ENCODE measurements at places on chromosomes 11 and 22.

DNA sequence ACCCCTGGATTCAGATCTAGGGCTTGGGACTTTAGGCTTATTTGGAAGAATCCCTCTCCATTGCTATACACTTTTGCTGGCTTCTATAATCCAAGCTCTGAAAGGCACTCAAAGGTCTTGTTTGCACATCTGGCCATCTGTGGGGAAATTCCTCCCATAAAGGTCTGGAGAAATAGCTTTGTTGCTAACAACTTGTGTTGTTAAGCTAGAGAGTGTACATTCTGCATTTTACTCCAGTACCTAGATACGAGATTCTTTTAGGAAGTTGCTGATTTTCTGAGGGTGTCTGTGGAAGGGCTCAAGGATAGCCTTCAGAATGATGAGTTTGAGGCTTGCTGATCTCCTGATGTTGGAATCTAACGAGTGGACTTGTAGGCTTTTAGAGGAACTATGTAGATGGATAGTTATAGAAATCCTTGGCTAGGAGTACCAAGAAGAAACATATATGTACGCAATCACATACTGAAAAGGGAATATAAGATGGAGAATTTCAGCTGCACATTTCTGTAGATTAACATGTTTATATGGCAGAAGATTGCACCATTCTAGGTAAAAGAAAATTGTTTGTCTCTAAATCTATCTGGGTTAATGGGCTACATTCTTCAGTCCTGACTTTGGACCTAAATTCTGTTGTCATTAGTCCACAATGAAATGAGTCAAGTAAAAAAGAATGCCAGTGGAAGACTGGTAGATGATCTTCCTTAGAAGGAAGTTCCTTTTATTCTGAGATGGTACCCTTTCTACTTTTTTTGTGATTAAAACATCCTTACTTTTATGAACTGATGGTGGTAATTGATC is 51.0 kb downstream of the UBASH3B start:
- no peak for DNase-seq

DNA sequence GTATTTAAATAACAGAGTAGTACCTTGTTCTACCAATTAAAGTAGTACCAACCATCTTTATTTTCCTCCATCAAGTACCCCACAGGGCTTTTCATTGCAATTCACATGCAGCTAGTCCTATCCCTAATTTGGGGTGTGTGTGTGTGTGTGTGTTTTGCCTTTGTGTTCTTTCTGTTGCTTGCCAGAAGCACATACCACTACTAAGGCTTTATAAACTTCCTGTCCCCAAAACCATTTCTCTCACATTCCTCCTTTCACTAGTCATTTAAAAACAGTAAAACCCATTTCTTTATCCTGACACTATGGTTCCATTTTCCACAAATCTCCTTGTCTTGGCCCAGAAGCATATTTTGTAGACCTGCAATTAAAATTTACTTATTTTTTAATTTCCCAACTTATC is 54.6 kb downstream of the SLC36A4 start:
- DNase-seq: no peak

GRCh38 chr22:36227396-36227795 is 11.9 kb downstream of the APOL2 start:
- DNase-seq: no peak

DNA sequence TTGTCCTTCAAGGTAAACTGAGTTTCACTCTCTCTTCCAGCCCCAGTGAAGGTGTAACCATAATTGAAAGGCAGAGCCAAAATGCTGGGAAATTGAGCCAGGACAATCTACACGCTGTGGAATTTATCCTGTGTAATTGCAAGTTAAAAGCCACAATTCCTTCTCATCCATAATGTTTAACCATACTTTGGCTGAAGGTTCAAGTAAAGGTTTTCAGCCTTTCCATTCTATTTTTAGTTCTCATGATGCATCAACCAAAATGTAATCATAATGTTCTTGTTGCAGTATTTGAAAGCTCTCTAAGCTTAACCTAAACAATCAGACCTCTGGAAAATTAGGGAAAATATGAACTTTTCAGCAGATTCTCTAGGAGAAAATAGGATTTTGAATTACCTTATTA is 14.0 kb upstream of the ARHGAP42 start:
- DNase-seq: no peak

DNA sequence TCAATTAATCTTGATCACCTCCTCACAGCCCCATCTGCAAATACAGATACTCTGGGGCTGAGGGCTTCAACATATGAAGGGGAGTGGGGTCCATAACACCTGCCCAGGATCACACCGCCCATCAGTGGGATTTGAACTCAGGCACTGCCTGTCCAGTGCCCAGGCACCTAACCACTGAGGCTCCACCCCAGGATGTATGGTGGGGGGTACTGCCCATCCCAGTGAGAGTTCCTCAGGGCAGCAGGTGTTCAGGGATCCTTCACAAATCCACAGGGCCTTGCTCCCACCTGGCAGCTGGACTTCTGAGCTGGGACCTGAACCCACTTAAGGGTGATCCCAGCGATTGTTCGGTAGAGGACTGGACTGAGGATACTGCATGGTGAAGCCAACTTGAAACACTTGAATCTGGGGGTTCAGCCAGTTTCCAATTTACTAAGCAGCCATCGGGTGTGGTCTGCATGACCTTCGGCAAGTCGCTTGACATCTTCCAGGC is 33.3 kb downstream of the PRDM11 start:
- DNase-seq: no peak

DNA sequence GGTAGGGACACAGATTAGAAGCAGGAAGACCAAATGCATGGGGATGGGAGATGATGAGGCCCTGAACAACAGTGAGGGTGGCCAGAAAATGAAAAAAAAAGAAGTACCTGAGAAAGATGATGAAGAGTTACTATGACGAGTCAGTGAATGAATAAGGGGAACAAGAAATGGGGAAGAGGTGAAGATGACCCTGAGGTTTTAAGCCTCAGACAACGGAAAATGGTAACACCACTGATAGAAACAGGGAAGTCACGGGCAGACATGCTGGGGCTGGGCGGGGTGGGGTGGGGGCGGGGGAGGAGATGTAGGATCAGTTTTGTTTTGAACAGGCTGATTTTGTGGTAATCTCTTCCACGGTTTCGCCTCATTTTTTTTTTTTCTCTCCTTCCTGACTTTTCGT is 205.1 kb upstream of the CADM1 start:
- no peak for DNase-seq

GRCh38 chr11:116596346-116597260 is 176.2 kb downstream of the BUD13 start:
- no peak for DNase-seq

DNA sequence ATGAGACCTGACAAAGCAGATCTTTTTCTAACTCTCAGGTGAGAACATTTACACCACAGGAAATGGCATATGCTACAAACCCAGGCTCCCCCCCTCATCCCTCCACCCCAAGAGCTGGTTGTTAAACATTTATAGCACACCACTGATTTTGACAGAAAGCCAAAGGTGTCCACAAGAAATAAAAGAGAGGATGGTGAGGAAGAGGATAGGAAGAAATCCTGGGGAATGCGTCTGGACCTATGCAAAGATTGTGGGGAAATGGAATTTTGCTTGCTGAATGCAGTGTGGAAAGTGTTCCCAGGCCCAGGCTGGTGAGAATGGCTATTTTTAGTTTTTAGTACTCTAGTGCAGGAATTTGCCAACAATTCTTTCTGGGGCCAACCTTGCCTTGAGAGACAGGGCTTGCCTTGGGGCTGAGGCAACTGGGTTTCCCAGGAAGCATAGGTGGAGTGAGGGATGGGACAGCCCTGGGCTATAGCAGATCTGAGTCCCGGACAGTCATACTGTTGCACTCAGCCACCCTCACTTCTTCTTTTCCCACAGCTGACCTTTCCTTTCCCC is 163.9 kb downstream of the ADAMTS15 start:
- DNase-seq: no peak

DNA sequence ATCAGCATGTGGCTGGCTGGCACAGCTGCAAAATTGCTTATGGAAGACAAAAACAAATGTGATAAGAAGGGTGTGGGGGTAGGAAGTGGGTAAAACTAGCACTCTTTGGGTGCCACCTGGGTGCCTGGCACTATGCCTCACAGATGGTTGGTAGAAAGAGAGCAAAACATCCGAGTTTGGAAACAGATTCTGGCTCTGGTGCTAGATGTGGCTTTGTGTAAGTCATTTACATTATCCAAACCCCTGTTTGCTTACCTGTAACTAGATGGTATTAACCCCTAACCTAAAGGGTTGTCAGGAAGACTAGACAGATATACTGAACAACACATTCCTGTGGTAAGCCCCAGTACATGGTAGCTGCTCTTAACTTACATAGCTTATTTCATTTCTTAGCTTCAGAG is 905.6 kb downstream of the DLG2 start:
- DNase-seq: no peak

- no peak for DNase-seq
These were observed 811.0 kb upstream of the CCDC90B start for GRCh38 chr11:84097186-84097585.

DNA sequence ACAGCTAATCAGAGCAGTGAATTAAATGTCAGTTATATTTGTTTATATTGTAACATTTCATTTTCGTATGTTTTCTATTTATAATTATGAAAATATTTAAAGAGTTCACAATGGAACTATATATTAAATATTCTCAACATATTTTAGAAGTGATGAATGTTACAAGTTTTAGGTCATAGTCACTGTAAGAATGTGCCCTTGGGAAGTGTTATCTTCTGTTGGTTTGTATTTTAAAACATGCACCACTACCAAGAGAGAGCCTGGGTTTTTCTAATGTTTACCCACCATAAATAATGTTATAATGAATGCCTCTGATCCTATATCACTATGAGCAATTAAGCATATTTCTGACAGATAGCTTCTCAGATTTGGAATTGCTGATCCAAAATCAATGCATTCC is 171.0 kb downstream of the BCR start:
- DNase-seq: no peak

DNA sequence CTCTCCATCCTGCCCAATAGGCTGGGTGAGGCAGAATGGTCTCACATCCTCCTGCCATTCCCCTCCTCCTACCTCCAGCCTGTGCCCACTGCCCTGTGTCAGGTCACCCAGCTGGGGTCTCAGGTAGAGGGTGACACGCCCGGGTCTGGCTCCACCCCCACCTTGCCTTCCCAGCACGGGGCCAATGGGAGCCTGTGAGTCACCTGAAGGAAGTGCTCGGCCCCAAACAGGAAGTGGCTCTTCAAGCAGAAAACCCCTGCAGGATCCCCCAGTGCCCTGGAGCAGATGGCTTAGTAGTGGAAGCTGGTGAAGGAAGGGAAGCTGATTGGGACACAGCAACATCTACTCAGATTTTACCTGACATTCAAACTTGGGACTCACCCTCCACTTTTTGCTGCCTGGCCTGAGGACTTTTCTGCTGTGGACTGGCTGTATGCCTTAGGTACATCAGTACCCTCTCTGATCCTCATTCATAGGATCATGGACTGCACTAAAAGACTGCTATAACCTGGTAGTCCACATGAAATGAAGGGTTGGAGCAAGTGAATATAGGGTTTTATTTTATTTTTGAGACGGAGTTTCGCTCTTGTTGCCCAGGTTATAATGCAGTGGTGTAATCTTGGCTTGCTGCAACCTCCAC is 33.4 kb downstream of the GDPD5 start:
- no peak for DNase-seq

DNA sequence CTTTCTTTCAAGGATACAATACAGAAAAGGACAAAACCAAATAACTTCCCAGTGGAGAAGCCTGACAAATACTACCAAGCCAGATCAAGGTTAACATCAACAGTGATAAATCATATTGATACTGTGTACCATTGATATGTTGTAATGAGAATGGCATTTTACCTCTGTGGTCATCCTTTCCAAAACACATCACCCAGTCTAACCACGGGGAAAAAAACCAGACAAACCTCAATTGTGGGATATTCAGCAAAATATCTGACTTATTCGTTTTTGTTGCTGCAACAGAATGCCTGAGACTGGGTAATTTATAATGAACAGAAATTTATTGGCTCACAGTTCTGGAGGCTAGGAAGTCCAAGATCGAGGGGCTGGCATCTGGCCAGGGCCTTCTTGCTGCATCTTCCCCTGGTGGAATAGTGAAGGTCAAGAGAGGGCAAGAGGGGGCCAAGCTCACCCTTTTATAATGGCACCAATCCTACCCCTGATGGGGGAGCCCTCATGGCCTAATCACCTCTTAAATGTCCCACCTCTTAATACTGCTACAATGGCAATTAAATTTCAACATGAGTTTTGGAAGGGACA is 66.1 kb downstream of the FAM76B start:
- DNase-seq: no peak

- no peak for DNase-seq
These were observed 57.2 kb downstream of the GRIK4 start for GRCh38 chr11:120568572-120569307.

DNA sequence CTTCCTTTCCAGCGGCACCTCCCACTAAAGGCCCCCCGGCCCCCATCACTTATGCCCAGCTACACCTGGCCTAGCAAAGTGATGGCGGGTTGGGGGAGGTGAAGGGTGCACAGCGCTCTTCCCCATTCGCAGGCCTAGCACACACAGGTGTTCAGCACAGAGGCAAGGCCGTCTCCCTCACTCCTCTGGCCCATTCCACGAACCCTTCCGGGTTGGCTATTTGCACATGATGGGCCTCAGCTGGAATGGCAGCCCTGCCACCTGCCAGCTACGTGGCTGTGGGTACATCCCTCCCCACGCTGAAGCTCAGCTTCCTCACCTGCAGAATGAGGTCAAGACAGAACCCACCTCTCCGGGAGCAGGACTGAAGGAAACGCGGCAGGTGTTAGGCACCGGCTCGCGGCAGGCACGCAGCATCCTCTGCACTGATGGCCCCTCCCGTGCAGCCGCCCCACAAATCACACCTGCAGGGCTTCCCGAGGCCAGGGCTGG is 4.8 kb downstream of the KIAA0930 start:
- DNase-seq: no peak

- DNase-seq: no peak
These were observed 10.1 kb upstream of the VSIG10L2 start for GRCh38 chr11:125935618-125936199.

DNA sequence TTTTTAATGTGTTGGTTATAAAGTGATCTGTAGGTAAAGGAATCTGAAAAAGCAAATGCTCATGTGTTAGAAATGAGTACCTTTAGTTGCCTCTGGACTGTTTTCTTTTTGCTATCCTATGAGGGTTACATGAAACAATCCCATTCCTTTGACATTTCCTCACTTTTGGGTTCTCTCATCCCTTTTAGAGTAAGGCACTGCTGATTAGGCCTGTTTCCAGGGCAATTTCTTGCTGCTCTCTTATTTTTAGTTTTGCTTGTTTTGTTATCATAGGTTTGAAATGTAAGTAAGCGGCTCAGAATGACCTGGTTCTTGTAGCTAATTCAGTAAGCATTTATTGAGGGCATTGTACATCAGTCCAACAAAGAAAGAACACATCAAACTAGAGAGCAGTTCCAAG is 138.9 kb downstream of the DDX10 start:
- peak; percentile 18 for DNase-seq

DNA sequence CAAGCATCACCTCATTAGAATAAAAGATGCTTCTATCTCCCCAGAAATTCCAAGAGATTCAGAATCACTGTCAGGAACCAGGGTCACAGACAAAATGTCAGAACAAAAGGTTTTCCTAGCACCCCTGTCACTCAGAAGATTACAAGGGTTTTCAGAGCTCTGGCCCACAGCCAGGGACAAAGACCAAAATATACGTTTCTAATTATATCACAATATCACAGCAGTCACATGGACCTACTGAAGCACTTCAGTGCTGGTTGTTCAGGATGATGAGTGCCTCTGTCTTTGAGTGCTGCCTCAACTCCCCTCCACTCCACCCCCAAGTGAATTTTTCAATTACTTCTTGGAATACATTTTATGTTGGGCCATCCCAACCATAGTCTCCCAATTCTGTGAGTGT is 21.9 kb upstream of the RTL6 start:
- DNase-seq: no peak

Data from brain microvascular endothelial cell (primary cell).